Upper lobe of right lung (tissue), 1 donor: ENCODE measurements at places on chromosomes 5 and 9. TPM values are rescaled to one million over a fixed set of nuclear protein-coding genes. Genes with fewer than 3 reads are reported as not detected.

SOX30 gene
- total RNA-seq: 0.12 TPM

TCOF1 gene
- total RNA-seq: 31.1 TPM

RASEF gene
- 10.9 TPM for total RNA-seq

GRCh38 chr5:179292202-179292601 lies 53.1 kb downstream of the ADAMTS2 start:
- H3K36me3 ChIP-seq: no peaks in the 10 kb centered on the region
- no peak overlapping the region for H3K4me3 ChIP-seq
- no peaks in the 10 kb centered on the region for H3K27me3 ChIP-seq

- H3K27me3 ChIP-seq: no peaks in the 10 kb centered on the region
- H3K4me1 ChIP-seq: no peaks in the 10 kb centered on the region
- no peak for DNase-seq
- no peaks in the 10 kb centered on the region for H3K36me3 ChIP-seq
Measured at GRCh38 chr5:157222506-157223230, 42.0 kb downstream of the ITK start.

HTR1A gene
- total RNA-seq: not detected

DNA sequence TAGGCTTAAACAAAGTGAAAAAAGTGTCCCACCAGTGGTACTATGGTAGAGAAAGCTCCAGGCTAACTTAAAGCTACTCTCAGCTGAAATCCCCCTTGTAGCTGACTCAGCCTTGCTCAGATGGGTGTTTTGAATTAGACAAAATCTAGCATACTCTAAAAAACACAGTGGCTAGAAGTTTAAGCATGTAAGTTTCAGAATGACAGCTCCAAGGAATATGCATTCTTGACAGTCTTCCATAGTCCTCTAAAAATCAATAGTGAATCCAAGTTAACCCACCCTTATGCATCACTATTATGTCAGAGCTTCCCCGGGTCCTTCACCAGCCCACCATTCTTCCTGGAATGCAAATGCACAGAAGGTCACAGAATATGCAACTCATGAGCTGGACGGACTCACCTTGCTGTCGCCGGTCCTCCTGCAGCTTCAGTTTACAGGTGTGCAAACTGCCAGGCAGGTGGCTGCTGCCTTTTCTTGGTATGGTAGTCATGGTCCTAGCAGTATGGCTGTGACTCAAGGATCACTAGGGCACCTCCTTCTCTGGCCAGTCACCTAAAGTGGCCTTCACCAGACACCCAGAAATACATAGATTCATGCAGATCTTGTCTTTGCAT lies 668 bp downstream of the RANBP3L start:
- peaks cover 10% of the 10 kb centered on the region for H3K4me1 ChIP-seq
- no peaks in the 10 kb centered on the region for H3K36me3 ChIP-seq
- no peak for DNase-seq
- peak overlapping the region; percentile 28 for H3K27ac ChIP-seq

GRCh38 chr9:272251-273213 lies 57.9 kb downstream of the DOCK8 start:
- H3K36me3 ChIP-seq: no peaks in the 10 kb centered on the region
- no peak for DNase-seq
- H3K4me3 ChIP-seq: peak overlapping the region; percentile 45
- H3K4me1 ChIP-seq: peaks cover 15% of the 10 kb centered on the region
- H3K27ac ChIP-seq: peak overlapping the region; percentile 81

- no peak overlapping the region for H3K27ac ChIP-seq
- H3K4me1 ChIP-seq: no peaks in the 10 kb centered on the region
- H3K4me3 ChIP-seq: no peak overlapping the region
- no peak for DNase-seq
- H3K36me3 ChIP-seq: no peaks in the 10 kb centered on the region
Measured at GRCh38 chr5:146909255-146910068, 30.9 kb upstream of the PPP2R2B start.

DNA sequence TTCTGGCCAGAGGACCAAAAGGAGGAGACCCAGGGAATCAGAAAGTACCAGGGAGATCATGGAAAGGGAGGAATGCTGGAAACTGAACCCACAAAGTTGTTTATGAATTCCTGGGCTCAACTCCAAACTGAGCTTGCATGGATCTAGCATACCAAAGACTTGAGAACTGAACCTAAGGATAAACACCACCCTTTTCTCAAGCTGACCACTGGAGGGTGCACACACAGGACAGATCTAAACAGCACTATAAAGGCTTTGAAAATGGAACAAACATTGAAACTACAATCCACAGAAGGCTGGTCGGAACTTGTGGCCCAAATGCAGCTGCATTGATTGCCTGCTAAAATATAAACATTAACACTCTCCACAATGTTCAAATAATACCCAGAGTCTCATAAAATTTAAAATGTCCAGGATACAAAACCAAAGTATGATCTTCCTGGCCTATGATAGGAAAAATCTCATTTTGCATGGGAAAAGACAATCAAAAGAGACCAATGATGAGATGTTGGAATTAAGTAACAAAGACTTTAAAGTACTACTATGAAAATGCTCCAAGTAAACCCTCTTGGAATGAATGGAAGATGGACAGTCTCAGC lies 15.6 kb upstream of the IRF1 start:
- peaks cover 27% of the 10 kb centered on the region for H3K4me1 ChIP-seq

SELENOP gene
- total RNA-seq: 884 TPM

DNA sequence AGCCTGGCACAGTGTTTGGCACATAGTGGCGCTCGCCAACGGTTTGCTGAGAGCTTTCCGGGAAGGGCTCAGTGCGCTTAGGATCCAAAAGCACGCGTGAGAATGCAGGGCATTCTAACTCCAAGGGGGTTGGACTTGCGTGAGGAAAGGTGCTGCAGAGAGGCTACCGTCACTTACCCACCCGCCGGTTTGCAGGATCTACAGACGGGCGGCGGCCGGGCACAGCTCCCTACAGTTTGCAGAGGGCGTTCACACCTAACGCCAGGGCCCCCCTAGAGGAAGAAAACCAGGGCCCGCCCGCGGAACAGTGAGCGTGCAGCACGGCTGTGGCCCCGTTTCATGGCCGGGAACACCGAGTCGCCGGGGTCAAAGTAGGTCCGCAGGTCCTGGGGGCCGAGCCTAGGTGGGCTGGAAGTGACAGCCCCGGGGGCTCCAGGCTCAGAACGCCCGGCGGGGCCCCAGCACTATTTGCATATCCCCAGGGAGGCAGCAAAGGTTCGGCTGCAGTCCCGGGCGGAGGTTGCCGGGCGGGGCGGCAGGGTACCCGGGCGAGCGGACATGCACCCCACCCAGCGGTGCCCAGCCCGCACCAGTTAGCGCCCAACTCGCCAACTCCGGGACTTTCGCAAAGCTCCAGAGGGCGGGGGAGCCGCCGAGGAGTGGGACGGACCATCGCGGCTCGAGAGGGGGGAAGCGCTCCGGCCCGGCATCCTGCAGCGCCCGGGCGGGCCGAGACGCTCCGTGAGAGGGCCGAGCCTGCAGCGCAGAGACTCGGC lies 526 bp upstream of the GALNT10 start:
- H3K27ac ChIP-seq: peak overlapping the region; percentile 83
- H3K4me1 ChIP-seq: peaks cover 28% of the 10 kb centered on the region
- H3K27me3 ChIP-seq: no peaks in the 10 kb centered on the region

FBP2 gene
- not detected for total RNA-seq

FOXD4L3 gene
- not detected for total RNA-seq

AFAP1L1 gene
- 32.7 TPM for total RNA-seq

- H3K4me1 ChIP-seq: no peaks in the 10 kb centered on the region
- H3K4me3 ChIP-seq: no peak overlapping the region
Measured at GRCh38 chr9:137645211-137645610, 26.4 kb downstream of the EHMT1 start.

- no peak overlapping the region for H3K4me3 ChIP-seq
- H3K27me3 ChIP-seq: no peaks in the 10 kb centered on the region
- H3K4me1 ChIP-seq: no peaks in the 10 kb centered on the region
- no peaks in the 10 kb centered on the region for H3K36me3 ChIP-seq
Measured at GRCh38 chr9:84567805-84568204, 101.7 kb upstream of the NTRK2 start.

DNA sequence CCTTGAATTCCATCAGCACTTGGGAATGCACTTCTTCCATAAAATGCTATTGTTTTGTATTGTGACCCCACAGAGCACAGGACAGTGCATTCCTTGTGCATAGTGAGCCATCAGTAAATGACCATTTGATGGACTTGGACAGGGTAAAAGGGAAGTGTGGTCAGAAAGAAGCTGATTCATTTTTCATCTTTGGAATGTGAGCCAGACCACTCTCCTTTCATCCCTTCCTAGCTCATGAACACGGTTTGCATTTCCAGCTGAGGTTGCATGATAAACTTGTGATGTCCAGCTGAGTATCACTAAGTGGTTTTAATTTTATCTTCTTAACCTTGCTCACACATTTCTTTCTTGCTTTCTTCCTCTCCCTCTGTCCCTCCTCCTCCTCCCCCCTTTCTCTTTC lies 101.3 kb downstream of the NUDT12 start:
- H3K27me3 ChIP-seq: no peaks in the 10 kb centered on the region
- no peak overlapping the region for H3K27ac ChIP-seq
- H3K4me1 ChIP-seq: no peaks in the 10 kb centered on the region
- DNase-seq: no peak
- H3K4me3 ChIP-seq: no peak overlapping the region

- no peak overlapping the region for H3K27ac ChIP-seq
- no peaks in the 10 kb centered on the region for H3K4me1 ChIP-seq
- no peaks in the 10 kb centered on the region for H3K36me3 ChIP-seq
- DNase-seq: no peak
Measured at GRCh38 chr5:66498791-66499207, 97.4 kb upstream of the MAST4 start.

GRCh38 chr9:117616431-117616831 lies 87.8 kb upstream of the TLR4 start:
- no peaks in the 10 kb centered on the region for H3K36me3 ChIP-seq
- H3K27ac ChIP-seq: no peak overlapping the region
- H3K27me3 ChIP-seq: no peaks in the 10 kb centered on the region
- no peak overlapping the region for H3K4me3 ChIP-seq

PCDHB11 gene
- total RNA-seq: 2.0 TPM

PDE6A gene
- total RNA-seq: 0.09 TPM

SMIM3 gene
- 28.3 TPM for total RNA-seq

DNA sequence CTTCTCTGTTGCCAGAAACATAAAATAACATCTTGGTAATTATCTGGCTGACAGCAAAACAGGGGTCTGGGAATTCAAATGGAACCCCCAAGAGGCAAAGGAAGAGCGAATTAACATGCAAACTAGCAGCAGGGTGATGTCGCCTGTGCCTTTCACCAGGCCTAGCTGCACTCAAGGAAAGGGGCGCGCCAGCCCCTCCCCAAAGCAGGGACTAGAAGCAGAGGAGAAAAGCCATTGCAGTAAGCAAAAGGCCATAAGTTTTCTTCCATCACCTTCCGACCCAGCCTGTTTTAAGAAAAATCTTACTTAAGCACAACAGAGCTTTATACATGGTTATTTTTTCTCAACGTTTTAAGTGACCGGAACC lies 539 bp downstream of the POC5 start:
- peaks cover 9% of the 10 kb centered on the region for H3K36me3 ChIP-seq
- H3K4me1 ChIP-seq: peaks cover 9% of the 10 kb centered on the region
- no peaks in the 10 kb centered on the region for H3K27me3 ChIP-seq

PCDHB13 gene
- 3.2 TPM for total RNA-seq

GRCh38 chr5:171757853-171758535 lies 27.6 kb upstream of the SMIM23 start:
- no peaks in the 10 kb centered on the region for H3K4me1 ChIP-seq
- H3K27ac ChIP-seq: no peak overlapping the region

CFAP90 gene
- total RNA-seq: 0.93 TPM

- no peaks in the 10 kb centered on the region for H3K4me1 ChIP-seq
- DNase-seq: no peak
Measured at GRCh38 chr9:2465516-2465915, 156.1 kb upstream of the VLDLR start.

DELE1 gene
- 83.3 TPM for total RNA-seq

DNA sequence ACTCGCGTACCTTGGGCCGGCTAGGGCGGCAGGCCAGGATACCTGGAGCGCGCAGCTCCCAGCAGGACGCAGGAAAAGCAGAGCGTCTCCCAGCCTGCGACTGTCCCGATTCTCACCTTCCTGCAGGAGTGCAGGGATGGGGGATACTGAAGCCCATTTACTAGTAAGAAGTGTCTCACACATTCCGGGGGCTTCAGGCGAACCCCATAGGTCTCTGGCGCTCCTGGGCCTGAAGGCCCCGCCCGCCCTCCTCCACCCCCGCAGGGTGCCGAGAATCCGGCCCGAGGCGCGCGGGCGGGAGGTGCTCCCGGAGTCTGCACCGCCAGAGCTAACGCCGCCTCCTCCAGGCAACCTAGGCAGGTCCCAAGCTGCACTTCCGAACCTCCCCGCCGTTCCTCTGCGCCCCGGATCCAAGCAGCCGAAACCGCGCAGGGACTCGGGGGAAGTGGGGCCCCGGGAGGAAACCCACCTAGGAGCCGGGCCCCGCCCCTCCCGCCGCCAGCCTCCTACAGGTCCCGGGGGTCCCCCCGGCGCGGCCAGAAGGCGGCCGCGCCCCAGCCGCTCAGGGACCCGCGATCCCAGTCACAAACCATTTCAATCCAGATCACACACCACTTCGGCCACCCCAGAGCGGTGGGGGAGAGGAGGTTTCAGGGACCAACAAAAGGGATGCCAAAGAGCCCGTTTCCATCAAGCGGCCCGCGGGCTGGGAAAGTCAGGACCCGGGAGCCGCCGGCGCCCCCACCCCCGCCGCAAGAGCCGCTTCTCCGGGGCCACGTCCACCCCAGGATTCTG lies 1.2 kb downstream of the ROR2 start:
- peaks cover 69% of the 10 kb centered on the region for H3K27me3 ChIP-seq
- H3K4me3 ChIP-seq: peak overlapping the region; percentile 51
- H3K4me1 ChIP-seq: peaks cover 14% of the 10 kb centered on the region
- peak; percentile 76 for DNase-seq
- H3K27ac ChIP-seq: peak overlapping the region; percentile 63

DNA sequence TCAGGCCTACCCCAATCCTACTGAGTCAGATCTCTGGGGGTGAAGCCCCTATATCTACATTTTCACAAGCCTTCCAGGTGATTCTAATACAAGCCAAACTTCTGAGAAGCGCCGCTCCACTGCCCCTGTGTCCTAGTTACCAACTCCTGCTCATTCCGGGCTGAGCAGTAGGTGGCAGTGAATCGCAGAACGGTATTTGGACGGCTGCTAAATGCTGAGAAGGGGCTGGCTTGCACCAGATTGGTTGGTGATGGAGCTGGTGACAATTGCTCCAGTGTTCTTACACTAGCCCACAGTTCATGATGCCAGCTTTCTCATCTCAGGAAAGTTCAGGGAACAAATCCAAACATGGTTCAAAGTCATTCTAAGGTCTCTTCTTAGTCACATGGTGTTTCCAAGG lies 31.1 kb upstream of the FGF1 start:
- DNase-seq: no peak
- no peak overlapping the region for H3K27ac ChIP-seq
- H3K36me3 ChIP-seq: no peaks in the 10 kb centered on the region
- H3K4me3 ChIP-seq: no peak overlapping the region
- peaks cover 9% of the 10 kb centered on the region for H3K4me1 ChIP-seq
